Astrocyte (in vitro differentiated cells and primary cell): ENCODE measurements at places on chromosomes 16 and 17. TPM values are rescaled to one million over a fixed set of nuclear protein-coding genes. Genes with fewer than 3 reads are reported as not detected.

CHST6 gene
- 2.5 and 3.4 TPM in 2 replicates for total RNA-seq

IL21R gene
- 1.8 and 3.0 TPM in 2 replicates for total RNA-seq

OR1F1 gene
- 0.32 TPM in 1 of 2 replicates, not detected in the other for total RNA-seq

QRICH2 gene
- 2.5 and 3.8 TPM in 2 replicates for total RNA-seq
